ENCODE measurements at places on chromosomes 11 and 22.

DNA sequence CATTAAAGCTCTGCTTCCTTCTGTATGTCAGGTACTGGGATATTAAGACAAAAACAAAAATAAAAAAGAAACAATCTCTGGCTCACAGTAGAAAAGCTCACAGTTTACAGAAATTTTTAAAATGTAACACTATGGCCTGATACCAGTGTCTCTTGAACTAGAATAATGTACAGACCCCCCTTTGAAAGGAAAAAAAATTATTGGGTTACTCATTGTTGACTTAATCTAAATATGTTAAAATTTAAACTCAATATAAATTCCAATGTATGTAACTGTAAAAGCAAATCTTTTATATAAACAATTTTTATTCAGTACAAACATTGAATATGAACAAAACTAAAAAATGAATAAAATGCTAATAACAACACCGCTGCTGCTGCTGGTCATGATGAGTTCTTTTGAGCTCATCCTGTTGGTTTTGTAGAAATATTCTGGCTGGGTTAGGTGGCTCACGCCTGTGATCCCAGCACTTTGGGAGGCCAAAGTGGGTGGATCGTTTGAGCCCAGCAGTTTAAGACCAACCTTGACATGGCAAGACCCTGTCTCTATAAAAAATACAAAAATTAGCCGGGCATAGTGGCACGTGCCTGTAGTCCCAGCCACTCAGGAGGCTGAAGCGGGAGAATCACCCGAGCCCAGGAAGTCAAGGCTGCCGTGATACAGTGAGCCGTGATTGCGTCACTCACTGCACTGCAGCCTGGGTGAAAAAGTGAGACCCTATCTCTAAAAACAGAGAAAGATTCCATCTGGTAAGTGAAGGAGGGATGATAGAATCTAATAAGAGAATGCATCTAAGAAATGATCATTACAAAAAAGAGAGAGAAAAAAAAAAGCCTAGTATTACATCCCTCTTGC, 11.8 kb upstream of the KCNE3 start:
- DNase-seq, result no peak

GRCh38 chr22:29484642-29485041, 4.6 kb downstream of the NEFH start:
- no peak for DNase-seq

- no peak for DNase-seq
These were observed 100.4 kb downstream of the KIRREL3 start for GRCh38 chr11:126899961-126900748.

DNA sequence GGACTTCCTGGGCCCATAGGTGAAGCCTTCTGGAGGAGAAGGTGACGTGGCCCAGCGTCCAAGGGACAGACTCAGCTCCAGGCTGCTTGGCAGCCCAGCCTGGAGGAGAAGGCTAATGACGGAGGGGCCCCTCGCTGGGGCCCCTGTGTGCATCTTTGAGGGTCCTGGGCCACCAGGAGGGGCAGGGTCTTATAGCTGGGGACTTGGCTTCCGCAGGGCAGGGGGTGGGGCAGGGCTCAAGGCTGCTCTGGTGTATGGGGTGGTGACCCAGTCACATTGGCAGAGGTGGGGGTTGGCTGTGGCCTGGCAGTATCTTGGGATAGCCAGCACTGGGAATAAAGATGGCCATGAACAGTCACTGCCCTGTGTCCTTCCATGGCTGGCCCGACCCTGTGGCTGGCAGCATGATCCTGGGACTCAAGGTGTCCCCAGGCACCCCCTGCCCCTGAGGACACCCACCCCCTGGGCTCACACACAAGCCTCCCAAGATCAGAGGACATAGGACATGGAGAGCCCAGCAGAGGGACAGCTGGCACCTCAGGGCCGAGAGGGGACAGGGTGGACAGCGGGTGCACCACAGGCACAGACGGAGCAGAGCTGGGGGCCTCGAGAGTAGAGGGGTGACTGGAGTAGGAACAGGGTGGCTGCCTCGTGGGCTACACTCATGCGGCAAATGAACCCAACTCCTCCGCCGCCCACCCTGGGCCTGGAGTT, 10.1 kb downstream of the SIGIRR start:
- no peak for DNase-seq

DNA sequence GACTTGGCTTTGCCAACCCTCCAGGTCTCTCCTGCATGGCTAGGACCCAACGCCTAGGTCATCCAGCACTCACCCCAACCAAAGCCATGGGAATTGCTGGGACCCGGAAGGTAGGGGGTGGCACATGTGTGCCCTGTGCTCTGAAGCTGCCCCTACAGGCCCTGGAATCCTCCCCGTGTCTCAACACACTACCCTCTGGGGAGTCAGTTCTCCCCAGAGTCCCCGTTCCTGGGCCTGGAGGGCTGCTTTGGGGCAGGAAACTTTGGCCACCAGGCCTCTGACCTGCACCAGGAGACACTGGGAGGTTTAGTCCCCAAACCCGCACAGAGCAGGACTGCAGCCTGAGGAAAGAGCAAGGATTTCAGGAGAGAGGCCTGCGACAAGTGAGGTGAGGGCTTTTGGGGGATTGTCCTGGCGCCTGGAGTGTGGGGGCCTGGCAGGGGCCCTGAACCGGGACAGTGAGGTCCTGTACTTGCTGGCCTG, 495 bp upstream of the IFITM1 start:
- DNase-seq, result no peak

DNA sequence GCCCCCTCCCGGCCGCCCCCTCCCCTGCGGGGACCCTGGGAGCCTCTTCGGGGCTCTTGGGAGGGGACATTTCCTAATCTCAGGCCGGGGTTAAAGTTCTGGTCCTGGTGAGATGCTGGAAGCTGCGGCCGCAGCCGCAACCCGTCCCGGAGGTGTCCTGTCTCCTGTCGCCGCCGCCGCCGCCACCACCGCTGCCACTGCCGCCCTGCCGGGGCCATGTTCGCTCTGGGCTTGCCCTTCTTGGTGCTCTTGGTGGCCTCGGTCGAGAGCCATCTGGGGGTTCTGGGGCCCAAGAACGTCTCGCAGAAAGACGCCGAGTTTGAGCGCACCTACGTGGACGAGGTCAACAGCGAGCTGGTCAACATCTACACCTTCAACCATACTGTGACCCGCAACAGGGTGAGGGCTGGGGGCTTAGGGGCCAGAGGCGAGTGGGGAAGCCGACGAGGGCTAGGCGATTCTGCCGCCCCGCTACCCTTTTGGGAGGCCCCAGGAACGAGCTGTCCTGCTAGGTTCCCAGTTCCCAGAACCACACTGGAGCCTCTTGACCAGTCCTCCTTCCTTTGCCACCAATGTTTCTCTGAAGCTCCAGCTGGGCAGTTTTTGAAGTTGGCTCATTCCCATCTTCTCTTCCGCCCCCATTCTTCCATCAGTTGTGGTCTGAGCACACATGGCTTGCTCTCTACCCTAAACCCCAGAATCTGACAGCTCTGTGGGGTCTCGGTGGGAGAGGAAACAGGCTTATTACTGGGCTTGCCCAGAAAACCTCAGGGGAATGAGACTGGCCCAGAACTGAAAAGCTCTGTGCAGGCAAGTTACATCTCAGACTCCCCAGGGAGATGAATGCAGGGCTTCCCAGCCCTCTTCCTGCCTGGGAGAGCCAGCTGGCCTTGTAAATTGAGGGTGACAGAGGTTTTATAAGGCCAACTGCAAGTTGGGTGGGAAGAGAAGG, 781 bp downstream of the SIDT2 start:
- DNase-seq, result no peak

- DNase-seq, result no peak
These were observed 10.6 kb upstream of the SLC25A18 start for GRCh38 chr22:17552737-17553136.

DNA sequence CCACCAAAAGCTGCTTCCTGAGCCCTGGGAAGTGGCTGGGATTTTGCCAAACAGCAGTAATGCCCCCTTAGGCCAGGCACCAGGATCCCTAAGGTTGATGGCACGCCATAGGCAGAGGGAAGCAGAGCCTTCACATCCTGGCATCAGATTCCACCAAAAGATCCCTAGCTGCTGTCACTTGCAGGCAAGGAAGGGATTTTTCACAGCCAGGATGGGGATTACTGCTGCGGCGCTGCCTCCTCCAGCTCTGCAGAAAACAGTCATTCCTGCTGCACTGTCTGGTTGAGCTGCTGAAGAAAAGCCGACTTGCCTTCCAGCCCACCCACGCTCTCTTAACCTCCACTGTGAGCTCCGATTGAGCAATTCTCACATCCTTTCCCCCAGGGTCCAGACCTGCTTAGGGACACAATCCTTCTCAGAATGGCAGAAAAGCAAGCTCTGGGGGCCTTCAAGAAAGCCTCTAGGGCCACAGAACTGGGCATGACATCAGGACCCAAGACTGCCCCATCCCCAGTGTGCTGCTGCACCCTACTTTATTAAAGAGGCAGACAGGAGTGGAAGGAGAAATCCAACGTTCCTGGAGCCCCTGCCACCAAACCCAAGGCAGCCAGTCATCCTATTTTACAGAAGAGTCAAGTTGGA, 19.9 kb downstream of the SYN3 start:
- DNase-seq, result no peak

DNA sequence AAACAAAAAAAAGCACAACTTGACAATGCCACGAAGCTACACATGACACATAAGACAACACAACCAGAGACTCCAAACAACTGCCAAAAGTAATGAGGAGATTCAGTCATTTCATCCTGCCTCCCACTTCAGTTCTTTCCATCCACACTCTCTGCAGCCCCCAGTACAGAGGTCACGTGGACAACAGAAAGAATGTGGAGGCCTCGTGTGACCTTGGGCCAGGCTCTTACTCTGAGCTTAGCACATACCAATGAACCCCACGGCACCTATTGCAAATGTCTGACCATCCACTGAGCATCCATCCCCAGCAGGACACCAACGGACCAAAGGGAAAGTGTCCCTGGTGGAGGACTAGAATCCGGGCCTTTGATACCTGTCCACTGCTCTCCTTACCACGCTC, 12.5 kb downstream of the CBX7 start:
- DNase-seq, result no peak

DNA sequence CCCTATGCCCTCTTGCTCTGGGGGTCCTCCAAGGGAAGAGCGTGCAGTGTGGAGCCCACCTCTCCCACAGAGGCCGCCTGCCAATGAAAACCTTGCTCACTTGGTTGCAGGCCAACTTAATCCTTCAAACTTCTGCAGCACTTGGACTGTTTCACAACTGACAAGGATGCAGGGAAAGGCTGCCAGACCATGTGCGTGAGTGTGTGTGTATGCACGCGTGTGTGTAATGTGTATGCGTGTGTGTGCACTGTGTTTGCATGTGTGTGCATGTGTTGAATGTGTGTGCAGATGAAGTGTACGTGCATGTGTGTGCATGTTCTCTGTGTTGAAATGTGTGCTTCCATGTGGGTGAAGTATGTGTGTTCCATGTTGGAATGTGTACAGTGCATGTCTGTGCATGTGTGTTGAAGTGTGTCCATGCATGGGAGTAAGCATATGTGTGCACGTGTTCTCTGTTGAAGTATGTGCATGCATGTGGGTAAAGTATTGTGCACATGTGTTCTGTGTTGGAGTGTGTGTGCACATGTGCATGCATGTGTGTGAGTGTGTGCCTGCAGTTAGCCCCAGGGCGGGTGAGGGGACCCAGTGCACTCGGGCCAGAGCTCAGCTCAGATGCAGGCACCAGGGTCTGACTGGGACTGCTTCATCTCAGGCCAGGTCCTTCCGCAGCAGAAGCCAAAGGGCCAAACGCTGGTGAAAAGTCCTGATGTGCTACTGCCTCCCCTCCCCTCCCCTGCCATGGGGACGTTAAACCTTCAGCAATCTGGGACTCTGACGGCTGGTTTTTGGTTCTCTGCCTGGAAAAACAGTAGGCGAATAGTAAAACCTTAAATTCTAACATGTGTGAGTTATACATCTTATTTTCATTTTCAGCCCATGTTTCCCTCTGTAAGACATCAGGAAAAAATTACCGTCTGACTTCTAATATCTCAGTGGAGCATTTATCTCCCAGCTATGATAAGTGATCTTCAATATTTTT, 72.0 kb downstream of the FLI1 start:
- no peak for DNase-seq

- DNase-seq, result no peak
These were observed 860 bp downstream of the UPK2 start for GRCh38 chr11:118956847-118957469.

Measured in cortex of kidney (tissue), 1 donor.